ENCODE measurements at places on chromosomes 1 and 21.

DNA sequence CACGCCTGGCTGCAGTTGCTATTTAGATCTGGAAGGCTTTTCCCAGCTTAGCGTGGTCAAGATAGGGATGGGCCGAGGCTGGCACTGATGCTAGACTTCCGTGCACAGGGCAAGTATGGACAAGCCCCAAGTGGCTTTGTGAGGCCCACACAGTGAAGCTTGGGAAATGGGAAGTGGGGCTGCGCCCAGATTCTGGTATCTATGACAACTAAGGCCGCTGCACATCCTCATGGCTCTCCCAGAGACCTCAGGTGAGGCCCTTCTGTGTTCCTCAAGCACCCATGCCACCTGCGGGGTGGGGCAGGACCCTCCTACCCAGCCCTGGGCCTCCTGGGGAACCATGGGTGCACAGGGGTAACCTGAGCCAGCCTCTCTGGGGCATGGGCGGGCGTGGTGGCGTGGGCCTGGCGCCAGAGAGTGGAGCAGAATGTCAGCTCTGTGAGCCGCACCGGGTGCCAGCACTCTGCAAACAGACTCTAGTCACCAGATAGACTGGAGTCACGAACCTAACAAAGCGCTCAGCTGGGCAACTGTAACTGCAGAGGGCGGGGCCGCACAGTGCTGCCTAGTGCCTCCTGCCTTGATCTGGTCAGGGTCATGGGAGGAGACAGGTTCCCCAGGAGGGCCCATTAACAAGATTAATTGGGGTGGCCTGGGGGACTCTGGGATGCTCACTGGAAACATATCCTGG is 46.4 kb downstream of the ELF3 start:
- DNase-seq = no peak

GRCh38 chr1:1435911-1436629 is 580 bp downstream of the VWA1 start:
- DNase-seq = no peak

- no peak for DNase-seq
Observed at GRCh38 chr21:15212206-15212605, 147.4 kb upstream of the NRIP1 start.

DNA sequence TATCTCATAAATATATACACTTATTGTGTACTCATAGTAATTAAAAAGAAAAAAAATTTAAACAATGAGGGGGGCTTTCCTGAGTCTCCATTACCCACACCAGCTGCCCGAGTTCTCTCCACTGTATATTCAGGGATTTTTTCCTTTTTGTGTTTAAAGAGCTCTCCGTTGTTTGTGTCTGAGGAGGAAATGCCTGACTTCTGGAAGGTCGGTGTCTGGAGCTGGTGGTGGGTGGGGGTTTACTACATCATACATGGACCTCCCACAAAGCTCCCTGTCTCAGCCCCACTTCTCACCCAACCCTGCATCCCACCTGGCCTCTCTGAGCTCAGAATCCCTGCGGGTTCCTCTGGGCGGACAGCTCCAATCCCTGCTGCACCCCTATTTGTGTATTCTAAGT is 64.1 kb upstream of the ETV3 start:
- no peak for DNase-seq

GRCh38 chr1:10031461-10031860 is 1.3 kb upstream of the UBE4B start:
- no peak for DNase-seq

DNA sequence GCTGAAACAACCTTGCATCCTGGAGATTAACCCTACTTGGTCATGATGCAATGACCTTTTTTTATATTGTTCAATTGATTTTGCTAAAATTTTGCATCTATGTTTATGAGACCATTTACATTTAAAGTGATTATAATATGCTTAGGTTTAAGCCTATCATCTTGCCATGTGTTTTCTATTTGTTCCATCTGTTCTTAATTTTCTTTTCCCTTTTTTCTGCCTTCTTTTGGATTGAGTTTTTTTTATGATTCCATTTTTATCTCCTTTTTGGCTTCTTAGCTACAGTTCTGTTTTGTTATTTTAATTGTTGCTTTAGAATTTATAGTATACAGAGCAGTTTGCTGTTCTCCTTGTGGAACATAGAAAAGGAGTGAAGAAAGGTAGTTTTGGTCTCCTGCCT is 385.1 kb upstream of the USP24 start:
- no peak for DNase-seq

GRCh38 chr1:44571712-44572571 is 102.3 kb downstream of the TMEM53 start:
- DNase-seq = no peak

DNA sequence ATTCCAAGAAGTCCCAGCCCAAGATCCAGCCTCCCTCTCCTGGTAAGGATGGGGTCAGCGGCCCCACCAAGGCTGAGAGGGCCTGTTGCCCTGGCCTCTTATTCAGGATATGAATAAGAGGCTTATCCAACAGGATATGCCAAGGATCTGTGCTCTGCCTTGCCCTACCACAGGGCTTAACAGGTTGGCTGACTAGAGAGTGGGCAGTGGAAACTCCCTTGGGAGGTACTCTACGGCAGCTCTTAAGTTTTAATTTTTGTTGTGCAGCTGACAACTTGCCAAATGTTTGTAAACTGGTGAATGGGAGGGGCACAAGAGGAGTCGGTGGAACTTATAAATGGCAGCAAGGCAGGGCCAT is 16.5 kb upstream of the PIGV start:
- no peak for DNase-seq

DNA sequence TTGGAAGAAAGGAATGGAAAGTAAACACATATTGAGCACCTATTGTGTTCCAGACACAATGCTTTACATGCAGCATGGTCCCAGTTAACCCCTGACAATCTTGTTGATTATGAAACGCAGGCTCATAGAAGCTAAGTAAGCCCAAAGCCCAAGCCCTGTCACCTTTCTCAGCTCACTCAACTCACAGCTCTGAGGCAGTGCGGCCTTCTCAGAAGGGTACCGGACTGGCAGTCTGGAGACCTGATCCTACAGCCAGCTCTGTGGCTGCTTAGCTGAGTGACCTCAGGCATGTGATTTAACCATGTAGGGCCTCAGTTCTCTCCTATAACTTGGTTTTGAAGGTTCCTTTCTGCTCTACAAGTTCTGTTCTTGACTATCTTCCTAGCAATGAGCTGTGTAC is 464 bp upstream of the RNASEL start:
- DNase-seq = no peak

- DNase-seq = no peak
Observed at GRCh38 chr1:81551946-81552345, 248.8 kb upstream of the ADGRL2 start.

DNA sequence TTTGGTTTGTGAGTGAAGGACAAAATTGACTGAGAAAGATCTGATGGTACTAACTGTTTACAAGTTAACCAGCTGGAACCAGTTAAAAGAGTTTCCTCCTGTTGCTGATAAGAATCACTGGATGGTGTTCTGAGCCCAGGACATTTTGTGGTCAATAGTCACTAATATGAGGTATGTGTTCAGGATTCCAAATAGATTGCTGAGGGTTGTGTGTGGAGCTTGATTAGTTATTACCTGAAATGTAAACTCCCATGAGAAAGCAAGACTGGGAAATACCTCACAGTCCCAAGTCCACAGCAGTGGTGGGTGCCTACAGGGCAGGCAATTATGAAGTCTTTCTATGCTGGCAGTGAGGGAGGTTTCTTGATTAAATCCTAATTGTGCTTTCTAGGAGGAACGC is 164.6 kb downstream of the DNM3 start:
- no peak for DNase-seq

DNA sequence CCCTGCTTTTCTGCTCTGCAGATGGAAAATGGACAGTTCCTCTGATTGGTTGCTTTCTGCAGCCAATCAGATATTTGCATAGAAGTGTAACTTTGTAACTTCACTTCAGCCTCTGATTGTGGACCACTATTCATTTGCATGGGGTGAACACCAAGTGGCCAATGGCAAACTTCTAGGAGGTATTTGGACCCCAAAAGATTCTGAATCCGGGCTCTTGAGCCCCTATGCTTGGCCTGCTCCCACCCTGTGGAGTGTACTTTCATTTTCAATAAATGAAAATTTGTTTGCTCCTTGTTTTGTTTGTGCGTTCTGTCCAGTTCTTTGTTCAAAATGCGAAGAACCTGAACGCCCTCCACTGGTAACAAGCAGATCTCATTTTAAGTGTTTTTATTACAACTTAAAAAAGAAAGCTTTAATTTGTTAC is 6.4 kb upstream of the GSTM4 start:
- no peak for DNase-seq

- DNase-seq = no peak
Observed at GRCh38 chr1:106680776-106681344, 375.6 kb upstream of the PRMT6 start.

- DNase-seq = no peak
Observed at GRCh38 chr1:90346757-90347156, 351.8 kb downstream of the ZNF326 start.

GRCh38 chr1:182781841-182782586 is 7.6 kb upstream of the NPL start:
- peak; percentile 39 for DNase-seq

GRCh38 chr1:234241941-234242490 is 131.2 kb upstream of the COA6 start:
- no peak for DNase-seq

- DNase-seq = no peak
Observed at GRCh38 chr21:22927469-22927868, 1929.3 kb downstream of the NCAM2 start.

DNA sequence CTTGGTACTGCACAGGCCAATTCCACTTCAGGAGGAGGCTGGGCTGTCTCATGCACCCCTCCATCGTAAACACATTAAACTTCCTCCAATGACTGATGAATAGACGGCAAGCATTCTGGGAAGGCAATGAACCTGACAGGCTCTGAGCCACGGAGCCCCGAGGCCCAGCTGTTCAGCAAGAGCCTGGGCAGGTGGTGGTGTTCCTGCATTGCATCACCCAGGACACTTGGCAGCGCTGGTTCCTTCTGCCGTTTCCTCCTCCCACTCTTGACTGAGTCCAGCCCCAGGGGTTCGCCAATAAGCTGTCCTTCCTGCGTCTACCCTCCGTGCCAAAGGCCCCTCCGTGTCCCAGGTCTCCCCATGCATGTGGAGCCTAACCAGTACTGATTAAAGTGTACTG is 109.8 kb downstream of the JAK1 start:
- no peak for DNase-seq

DNA sequence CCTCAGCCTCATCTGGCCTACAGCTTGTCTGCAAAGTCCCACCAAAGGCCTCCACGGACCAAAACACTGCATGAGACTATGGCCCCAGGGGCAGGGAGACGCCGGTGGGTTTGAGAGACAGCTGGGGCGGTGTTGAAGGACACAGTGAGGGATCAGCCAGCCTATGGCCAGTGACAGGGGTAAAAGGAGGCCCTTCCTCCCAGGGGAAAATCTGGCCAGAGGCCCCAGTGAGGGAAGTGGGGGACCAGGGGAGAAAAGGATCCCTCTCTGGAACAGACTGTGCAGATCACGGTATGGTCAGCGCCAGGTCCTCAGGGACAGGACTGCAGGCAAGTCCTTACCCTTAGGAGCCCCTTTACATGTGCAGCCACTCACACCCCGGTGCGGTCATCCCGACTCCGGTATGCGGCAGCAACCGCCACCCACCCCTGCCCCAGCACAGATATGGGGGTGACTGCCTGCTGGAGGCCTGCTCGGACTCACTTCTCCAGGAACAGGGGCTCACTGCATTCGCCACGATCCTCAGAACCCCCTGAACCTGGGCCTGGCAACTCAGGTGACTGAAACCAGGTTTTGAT is 1.3 kb downstream of the CERS2 start:
- DNase-seq = no peak

- no peak for DNase-seq
Observed at GRCh38 chr1:37761416-37762095, 3.4 kb downstream of the EPHA10 start.

GRCh38 chr1:54577612-54578011 is 29.6 kb downstream of the ACOT11 start:
- DNase-seq = no peak

- no peak for DNase-seq
Observed at GRCh38 chr1:53526451-53527101, 67.4 kb downstream of the DMRTB1 start.

- DNase-seq = no peak
Observed at GRCh38 chr1:32127409-32128198, 19.7 kb downstream of the KPNA6 start.

DNA sequence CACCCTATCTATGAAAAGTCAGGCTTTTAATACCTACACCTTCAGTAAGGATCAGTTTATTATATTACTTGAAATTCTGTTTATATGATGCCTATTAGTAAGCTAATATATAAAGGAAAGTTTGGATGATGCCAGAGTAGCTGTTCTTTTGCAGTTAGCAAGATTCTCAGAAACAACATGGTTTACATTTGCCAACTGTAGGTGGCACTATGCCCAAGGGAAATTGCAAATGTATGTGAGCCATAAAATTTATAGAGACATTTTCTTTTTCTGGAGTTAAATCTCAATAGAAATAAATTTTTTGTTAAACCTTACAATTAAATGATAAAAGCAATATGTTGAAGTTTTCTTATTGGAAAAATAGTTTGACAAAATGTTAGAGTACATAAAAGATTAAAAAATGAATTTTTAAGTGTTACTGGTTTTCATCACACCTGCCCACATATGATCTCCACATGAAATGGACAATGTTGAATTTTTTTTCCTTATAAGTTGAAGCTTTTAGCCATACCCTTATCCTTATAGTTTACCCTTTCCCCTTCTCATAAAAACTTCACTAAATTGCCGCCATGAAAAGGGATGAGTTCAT is 32.1 kb upstream of the EPHX4 start:
- DNase-seq = no peak

DNA sequence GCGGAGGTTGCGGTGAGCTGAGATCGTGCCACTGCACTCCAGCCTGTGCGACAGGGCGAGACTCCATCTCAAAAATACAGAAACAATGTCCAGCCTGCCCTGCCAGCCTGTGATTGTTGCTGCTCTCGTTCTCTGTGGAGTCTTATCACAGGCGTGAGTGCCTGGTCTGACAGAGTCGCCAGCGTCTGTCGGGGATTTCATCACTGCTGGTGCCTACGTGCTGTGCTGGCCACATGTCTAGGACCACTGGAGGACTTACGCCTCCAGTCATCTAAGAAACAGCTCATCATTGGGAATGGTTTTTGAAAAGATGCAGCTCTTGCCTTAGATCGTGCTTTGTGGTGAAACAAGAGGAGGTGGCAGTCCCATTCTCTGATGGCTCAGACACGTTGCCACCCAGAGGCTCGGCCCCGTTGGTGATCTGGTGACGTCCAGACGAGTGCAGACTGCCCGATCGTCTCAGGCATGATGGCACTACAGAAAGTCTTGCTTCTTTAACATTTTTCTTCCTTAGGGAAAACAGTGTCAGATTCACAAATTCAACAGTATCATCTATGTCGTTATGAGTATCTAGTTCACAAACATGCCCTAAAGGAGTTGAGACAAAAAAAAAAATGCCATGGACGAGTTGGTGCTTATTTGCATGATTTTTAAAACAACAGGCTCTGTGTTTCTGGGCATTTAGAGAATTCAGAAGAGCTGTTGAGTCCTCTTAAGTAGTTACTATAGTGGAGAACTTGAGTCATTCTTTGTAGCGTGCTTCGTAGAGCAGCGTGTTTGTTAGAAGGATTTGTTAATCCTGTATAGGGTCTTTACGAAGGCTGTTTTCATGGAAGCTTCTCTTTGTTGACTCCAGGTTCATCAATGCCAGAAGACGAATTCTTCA is 47.5 kb downstream of the CBS start:
- no peak for DNase-seq

All from activated naive CD4-positive, alpha-beta T cell (primary cell).